ENCODE measurements at places on chromosomes 4 and X. TPM values are rescaled to one million over a fixed set of nuclear protein-coding genes. Genes with fewer than 3 reads are reported as not detected.

The MAGEA12 gene
- total RNA-seq: not detected

The LRP2BP gene
- 7.6 TPM for total RNA-seq

The ETDB gene
- total RNA-seq: not detected

The GABRG1 gene
- total RNA-seq: not detected

The NLRP2B gene
- not detected for total RNA-seq

The DYNLT3 gene
- total RNA-seq: 18.1 TPM

The TEX11 gene
- not detected for total RNA-seq

The CPEB2 gene
- total RNA-seq: 13.6 TPM

The FOXR2 gene
- not detected for total RNA-seq
